ENCODE measurements at places on chromosomes 12 and 14.

- no peak for DNase-seq
- H3K4me3 ChIP-seq = no peak overlapping the region
- peaks cover 12% of the 10 kb centered on the region for H3K36me3 ChIP-seq
- H3K27me3 ChIP-seq = peaks cover 8% of the 10 kb centered on the region
- no peak overlapping the region for H3K27ac ChIP-seq
- peaks cover 5% of the 10 kb centered on the region for H3K4me1 ChIP-seq
These were observed 71.5 kb downstream of the BRMS1L start for GRCh38 chr14:35897616-35898111.

DNA sequence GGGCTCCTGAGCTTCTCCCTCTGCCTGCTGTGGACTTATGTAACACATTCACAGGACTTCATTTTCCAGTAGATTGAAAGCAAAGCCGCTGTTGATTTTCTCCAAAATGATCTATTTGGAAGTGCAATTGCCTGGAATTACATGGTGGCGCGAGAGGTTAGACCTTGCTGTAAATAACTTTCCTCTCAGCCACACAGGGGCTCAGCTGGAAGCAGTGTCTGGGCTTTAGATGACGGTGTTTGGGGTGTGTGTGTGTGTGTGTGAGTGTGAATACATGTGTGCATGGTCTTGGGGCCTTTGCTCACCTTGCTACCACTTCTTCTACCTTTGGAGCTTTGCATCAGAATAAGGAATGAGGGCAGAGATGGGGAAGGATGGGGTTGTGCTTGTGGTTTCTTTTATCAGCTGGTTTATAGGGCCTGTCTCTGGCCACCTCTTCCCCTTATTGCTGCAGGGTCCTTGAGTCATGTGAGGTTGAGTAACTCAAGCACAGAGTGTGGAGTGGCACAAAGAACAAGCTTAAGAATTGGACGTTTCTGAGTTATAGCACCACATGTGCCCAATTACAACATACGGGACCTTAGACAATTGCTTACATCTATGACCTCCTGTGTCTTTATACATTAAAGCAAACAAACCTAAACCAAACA, 280.6 kb downstream of the NRXN3 start:
- no peak overlapping the region for H3K27ac ChIP-seq
- H3K36me3 ChIP-seq = no peaks in the 10 kb centered on the region
- DNase-seq = no peak
- H3K4me1 ChIP-seq = no peaks in the 10 kb centered on the region
- H3K4me3 ChIP-seq = no peak overlapping the region
- H3K27me3 ChIP-seq = peaks cover 20% of the 10 kb centered on the region

DNA sequence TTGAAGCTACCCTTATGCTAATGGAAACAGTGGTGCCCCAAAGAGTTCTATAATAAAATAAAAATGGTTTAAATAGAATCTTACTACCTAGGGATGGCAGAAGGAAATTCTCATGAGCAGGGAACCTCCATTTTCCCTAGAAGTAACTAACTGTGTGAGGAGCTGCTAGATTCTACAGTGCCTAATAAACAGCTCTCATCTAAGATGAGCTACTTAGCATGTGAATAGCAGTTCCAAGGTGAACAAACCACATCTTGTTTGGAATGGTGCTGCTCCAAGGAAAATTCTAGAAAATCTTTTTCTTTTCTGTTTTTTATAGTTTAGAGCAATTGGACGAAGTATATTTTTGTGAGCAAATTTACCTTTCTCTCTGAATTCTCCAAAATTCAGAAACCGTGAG, 1015.3 kb upstream of the NOVA1 start:
- no peak overlapping the region for H3K4me3 ChIP-seq
- H3K27ac ChIP-seq = no peak overlapping the region
- no peaks in the 10 kb centered on the region for H3K36me3 ChIP-seq
- peaks cover 4% of the 10 kb centered on the region for H3K27me3 ChIP-seq

DNA sequence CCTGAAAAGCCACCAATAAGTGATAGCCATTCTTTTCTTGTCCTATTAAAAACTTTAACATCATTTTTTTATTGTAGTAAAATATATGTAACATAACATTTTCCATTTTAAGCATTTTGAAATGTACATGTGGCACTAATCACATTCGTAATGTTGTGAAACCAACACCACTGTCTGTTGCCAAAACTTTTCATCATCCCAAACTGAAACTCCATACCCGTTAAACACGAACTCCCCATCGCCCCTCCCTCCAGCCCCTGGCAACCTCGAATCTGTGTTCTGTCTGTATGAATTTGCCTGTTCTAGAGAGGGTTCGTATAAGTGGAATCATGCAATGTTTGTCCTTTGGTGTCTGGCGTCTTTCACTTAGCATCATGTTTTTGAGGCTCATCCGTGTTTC, 75.9 kb downstream of the CCDC92 start:
- DNase-seq = no peak
- no peaks in the 10 kb centered on the region for H3K36me3 ChIP-seq
- peaks cover 17% of the 10 kb centered on the region for H3K4me1 ChIP-seq
- H3K4me3 ChIP-seq = no peak overlapping the region
- no peak overlapping the region for H3K27ac ChIP-seq
- H3K27me3 ChIP-seq = peaks cover 11% of the 10 kb centered on the region

GRCh38 chr14:92649934-92650545, 98.4 kb downstream of the LGMN start:
- DNase-seq = no peak
- H3K36me3 ChIP-seq = no peaks in the 10 kb centered on the region
- H3K27ac ChIP-seq = no peak overlapping the region
- H3K4me1 ChIP-seq = peaks cover under 1% of the 10 kb centered on the region
- H3K4me3 ChIP-seq = no peak overlapping the region
- peaks cover 3% of the 10 kb centered on the region for H3K27me3 ChIP-seq
